ENCODE measurements at places on chromosomes 6 and 20. TPM values are rescaled to one million over a fixed set of nuclear protein-coding genes. Genes with fewer than 3 reads are reported as not detected.

DNA sequence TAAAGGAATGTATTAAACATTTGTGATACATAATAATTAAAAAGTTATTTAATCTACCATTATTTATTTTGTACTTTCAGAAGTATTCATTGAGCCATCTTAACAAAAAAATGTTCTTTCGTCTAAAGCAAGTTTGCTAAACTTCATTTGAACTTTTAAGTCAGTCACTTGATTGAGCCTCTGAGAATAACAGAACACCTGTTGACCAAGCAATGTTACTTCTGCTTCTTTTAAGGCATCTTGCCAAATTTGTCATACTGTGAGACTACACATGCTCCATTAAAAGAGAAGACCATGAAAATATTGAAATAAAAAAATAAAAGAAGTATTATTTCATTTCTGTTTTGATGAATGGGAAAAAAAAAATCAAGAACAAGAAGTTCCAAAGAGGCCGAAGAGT, 141.8 kb upstream of the BMP5 start:
- no peak for DNase-seq

DNA sequence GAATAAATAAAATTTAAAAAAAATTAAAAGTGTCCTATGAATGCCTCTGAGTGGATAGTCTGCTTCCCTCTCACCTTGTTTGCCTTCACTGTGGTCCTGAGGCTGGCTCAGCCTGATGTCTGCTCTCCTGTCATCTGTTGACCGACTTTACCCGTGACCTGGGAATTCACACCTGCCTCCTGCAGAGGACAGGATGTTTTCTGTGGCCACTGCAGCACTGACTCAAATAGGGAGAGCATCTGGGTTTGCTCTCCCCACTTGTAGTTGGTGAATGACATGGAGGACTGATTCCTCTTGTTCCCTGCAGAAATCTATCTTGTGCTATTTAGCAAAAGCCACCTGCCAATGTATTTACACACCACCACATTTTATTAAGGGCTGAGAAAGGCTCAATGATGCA, 52.4 kb upstream of the ERVFRD-1 start:
- no peak for DNase-seq

GRCh38 chr6:36580184-36580526, 14.0 kb upstream of the SRSF3 start:
- no peak for DNase-seq

GRCh38 chr6:32047084-32047478, 8.9 kb downstream of the CYP21A2 start:
- no peak for DNase-seq

BPIFB1 gene
- total RNA-seq = not detected

DNA sequence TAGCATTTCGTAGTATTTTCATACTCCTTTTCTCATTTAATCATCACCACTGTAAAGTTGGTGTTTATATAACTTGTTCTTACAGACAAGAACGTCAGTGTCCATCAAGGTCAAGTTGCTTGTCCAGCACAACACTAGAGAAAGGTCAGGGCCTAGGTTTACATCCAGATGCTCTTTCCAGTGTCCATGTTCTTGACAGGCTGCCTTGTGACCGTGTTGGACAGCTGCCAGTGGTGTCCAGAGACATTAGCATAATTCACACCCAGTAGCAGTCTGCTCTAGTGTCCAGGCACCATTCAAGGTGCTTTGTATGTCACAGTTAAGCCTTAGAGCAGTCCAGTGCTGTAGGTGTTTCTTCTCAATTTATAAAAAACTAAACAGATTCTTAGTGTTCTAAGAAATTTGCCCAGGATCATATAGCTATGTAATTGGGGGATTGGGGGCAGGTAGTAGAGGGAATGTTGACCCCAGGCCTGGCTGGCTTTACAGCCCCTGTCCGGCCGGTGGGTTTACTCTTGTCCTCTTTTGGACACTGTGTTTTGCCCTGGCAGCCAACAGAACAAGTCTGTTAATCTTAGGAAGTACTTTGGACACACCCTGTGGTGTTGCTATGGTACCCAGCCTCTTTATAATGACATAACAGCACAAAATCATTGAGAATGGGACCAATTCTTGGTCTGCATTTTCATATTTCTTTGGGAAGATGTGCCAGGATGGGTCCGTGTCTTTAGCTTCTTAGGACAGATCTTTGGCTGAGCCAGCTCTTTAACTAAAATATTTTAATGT, 8.0 kb downstream of the STK35 start:
- peak; percentile 11 for DNase-seq

GRCh38 chr6:90186637-90187371, 109.8 kb downstream of the BACH2 start:
- no peak for DNase-seq

TRIM15 gene
- total RNA-seq = not detected

DNA sequence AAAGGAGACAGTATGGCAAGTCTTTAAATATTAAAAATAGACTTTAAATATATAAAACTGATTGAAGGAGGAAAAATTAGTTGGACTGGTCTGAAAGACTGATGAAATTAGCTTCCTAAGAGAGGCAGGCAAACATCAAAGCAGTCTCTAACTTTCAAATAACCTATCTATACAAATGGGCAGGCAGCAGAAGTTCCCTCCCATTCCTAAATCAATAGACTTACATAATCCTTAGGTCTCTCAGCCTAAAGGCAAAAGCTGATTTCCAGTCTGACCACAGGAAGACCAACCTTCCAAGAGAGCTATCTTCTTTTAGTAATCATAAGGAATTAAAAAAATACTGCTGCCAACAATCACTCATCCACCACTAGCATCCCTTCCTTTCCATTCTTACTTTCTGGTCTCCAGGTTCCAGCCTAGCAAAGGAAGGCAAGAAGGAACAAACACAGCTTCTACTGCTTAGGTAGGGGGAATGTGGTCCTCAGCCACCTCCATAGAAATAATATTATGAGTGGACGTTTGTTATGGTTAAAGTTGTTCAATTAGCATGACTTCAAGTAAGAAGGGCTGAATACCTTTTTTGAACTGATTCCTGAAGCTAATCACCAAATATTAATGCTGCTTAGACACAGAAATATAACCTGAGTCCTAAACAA, 44.1 kb downstream of the SESN1 start:
- no peak for DNase-seq

SLC52A3 gene
- total RNA-seq = 2.1 TPM

- peak; percentile 3 for DNase-seq
Measured at GRCh38 chr6:113909224-113909856, 52.2 kb downstream of the MARCKS start.

PPP1R3G gene
- total RNA-seq = 0.07 TPM

- DNase-seq = no peak
Measured at GRCh38 chr6:35073766-35074471, 67.2 kb downstream of the TCP11 start.

DNA sequence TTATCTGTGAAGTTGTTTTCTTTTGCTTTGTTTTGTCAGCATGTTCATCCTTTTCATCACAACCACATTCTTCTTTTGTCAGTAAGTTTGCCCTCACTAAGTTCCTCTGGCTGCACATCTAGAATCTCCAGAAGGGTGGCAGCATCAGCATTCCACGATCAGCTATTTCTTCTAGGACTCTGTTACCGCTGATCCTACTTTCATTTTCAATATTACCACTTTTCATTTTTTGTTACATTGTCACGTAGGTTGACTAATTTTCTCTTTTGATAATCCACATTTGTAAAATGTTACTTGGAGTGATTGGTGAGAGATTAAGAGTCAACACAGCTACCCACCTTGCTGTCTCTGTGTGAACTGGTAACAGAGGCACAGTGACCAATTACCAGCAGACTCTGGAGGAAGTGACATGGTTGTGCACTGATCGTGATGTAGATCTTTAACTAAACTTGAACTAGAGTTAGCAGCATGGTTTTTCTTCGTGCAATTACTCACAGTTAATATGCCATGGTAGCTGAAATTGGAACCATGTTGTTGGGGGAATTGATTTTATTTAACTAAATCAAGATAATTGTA, 307.9 kb upstream of the SLC35B3 start:
- DNase-seq = no peak

DNA sequence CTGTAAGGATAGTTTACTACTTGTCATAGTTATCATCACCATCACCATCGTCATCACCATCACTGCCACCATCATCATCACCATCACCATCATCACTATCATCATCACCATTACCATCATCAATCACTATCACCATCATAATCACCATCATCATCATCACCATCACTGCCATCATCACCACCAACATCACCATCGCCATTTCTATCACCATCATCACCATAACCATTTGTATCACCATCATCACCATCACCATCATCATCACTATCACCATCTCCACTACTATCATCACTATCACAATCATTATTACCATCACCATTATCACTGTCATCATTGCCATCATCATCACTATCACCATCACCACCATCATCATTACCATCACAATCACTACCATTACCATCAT, 655.5 kb upstream of the DEFB115 start:
- no peak for DNase-seq

NKX2-2 gene
- total RNA-seq = not detected

DNA sequence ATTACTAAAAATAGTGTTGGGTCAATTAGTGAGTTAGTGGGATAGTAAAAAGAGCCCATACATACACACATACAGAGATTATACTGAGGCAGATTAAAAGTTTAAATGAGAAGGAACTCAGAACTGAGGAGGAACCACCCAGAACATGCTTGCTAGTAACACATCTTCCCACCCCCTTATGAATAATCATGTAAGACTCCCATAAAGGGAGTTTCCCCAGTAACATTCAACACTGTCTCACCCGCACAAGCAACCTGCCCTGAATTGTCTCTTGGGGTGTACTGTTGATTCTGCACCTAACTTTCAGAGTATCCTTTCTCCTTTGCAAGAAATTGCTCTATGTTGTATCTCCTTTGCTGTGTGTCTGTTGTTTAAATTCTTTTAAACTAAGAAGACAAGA, 11.1 kb upstream of the HLA-DQB2 start:
- peak; percentile 10 for DNase-seq

- DNase-seq = no peak
Measured at GRCh38 chr6:136411025-136411325, 121.3 kb upstream of the BCLAF1 start.

- no peak for DNase-seq
Measured at GRCh38 chr20:40894237-40894630, 134.4 kb upstream of the TOP1 start.

DNA sequence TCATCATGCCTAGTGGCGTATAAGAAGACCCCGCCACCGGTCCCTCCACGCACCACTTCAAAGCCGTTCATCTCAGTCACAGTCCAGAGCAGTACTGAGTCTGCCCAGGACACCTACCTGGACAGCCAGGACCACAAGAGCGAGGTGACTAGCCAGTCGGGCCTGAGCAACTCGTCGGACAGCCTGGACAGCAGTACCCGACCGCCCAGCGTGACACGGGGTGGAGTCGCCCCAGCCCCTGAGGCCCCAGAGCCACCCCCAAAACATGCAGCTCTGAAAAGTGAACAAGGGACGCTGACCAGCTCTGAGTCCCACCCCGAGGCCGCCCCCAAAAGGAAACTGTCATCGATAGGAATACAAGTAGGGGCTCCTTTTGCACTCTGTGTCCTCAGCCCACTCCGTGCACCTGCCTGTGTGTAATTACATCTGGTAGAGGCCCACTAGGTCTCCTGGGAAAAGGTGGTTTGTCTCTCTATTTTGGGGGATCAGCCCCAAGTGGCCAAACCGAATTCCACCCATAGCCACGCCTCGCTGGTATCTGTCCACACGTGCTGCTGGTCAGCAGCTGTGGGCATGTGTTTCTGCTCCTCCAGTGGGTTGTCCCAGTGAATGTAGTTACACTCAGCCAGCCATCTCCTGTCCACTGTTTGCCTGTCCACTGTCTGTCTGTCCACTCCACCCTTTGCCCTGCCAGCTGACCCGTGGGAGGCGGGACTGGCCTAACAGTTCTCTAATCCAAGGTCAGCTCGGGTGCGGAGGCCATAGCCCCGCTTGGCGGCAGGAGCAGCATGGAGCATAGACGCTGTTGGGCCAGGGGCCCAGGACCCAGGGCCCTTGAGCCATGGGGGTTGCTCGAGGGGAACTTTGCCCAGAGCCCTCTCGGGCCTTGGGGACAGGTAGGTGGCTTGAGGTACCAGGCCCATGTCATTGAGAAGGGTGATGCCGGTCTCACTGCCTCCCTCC, 44.3 kb upstream of the MYL9 start:
- no peak for DNase-seq

GRCh38 chr20:38441916-38442315, 6.8 kb upstream of the SNHG17 start:
- DNase-seq = no peak

GRCh38 chr20:6034134-6034969, 19.5 kb downstream of the LRRN4 start:
- no peak for DNase-seq

MAK gene
- not detected for total RNA-seq

DNA sequence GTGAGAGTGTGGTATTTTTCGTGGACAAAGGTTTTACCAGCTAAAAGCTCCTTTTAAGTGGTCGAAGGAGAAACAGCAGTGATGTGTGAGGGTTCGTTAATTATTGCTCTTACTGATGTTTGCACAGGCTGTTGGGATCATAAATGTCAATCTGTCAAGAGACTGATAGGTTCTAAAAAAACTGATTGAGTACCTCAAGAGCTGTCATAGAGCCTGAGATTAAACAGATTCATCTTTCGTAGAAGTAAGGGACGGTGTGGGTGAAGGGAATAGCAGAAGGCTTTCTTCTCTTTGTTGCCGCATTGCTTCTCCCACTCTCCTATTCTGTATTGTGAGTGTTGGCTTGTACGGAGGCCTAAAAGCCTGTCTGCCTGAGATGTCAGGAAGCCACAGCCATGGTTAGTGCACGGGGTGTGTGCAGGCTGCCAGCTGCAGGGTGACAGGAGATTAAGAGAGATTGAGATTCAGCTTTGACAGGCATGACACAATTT, 291.0 kb downstream of the ZFAND3 start:
- DNase-seq = no peak

DNA sequence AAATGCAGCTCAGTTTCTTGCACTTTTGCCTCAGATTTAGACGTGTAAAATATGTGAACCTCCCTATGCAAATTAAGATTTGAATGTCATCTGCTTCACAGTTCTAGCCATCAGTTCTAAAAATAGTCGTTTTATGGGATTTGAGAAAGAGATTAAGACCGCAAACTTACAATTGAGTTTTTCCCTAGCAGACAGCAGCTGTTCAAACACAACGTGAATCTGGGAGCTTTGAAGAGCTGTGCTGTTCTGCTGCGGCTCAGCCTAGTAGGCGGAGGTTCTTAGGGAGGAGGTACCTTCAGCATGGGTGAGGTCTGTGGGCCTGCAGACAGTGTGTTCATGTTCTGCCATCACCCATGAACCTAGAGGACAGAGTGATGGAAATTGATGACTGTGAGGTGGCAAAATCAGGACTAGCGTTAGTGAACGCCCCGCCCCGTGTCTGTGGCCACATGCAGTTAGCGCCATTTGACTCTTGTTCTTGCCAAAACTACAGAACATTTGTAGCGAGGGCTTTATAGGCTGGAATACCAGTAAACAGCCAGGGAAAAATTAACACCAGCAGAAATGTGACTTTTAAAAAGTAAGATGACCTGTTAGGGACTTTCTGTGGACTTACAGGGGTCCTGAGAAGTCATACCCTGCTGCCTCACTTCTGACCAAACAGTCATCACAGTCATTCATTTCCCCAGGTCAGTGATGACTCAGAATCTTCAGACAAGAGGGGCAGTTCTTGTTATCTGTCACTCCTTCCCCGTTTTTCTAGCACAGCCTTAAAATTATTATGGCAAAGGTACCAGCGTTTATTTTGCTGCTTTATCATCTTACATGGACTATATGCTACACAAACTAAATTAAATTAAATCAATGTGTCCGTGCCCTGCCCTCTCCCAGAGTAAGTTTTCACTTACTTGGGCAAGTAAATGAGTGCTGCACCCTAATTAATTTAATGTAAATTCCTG, 84.3 kb upstream of the TMEM181 start:
- DNase-seq = no peak

All from foreskin keratinocyte (primary cell).